KBM-7 (cell line): ENCODE measurements at places on chromosomes 16 and 17.

DNA sequence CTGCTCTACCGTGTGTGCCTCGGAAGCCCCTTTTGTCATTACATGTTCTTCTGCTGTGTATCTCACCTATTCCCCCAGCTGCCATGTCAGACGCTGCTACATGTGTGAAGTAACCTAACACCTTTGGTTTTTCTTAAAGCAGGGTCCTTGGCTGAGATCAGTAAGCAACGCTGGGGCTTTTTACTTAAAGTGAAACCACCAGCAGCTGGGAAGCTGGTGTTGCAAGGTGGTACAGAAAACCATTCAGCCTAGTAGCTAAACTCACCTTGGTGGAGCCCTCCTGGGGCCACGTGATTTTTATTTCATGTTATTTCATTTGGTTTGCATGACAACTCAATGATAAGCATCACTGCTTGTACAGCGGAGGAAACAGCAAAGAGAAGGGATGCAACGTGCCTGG lies 62.6 kb downstream of the PLCG2 start:
- no peak for DNase-seq

GRCh38 chr17:50855708-50856330 lies 10.3 kb downstream of the TOB1 start:
- DNase-seq, result no peak

DNA sequence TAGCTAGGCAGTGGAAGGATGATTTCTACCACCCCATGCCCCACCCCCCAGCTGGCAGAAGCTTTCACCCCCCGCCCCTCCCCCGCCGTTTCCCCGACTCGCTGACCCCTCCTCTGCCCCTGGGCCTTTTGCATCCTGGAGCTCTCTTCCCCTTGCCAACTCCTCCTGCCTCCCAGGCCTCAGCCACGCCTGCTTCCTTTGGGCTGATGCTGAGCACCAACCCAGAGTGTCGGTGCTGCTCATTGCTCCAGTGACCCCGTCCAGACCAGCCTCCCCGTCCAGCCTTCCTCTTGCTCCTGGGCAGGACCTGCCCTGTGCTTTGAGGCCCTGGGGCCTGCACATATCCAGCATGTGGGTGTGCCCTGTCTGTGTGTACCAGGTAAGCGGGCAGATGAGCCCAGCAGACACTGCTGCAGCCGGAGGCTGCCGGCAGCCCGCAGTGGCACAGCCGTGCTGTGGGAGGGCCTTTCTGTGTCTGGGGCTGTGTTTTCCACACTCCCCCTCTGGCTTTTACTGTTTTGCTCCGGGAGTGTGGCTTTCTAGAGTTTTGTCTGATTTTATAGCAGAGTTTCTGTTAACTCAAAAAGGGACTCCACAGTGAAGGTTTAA lies 72.9 kb downstream of the JPH3 start:
- no peak for DNase-seq

GRCh38 chr16:85528528-85529387 lies 84.4 kb upstream of the GSE1 start:
- no peak for DNase-seq

GRCh38 chr17:7043497-7044198 lies at the start of gene SLC16A11:
Gene SLC16A11 (minus strand): TSS chr17:7044092. CDS start chr17:7043513, 579 bp downstream.
- no peak for DNase-seq

DNA sequence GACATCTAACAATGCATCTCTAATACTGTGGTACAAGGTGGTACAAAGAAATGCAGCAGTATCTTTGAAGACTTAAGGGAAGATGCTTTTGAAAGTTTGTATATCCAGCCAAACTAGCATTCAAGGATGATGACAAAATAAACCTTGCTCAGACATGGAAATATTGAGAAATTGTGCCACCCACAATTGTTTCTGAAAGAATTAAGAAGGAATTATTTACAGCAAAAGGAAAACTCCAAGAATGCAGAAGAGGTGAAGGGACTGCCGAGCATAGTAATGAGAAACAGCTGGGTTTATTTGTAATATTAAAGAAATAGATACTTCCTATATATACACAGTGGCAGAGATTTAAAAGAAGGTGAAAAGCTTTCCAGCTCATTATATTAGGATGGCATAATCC lies 29.5 kb downstream of the PMFBP1 start:
- DNase-seq, result no peak

DNA sequence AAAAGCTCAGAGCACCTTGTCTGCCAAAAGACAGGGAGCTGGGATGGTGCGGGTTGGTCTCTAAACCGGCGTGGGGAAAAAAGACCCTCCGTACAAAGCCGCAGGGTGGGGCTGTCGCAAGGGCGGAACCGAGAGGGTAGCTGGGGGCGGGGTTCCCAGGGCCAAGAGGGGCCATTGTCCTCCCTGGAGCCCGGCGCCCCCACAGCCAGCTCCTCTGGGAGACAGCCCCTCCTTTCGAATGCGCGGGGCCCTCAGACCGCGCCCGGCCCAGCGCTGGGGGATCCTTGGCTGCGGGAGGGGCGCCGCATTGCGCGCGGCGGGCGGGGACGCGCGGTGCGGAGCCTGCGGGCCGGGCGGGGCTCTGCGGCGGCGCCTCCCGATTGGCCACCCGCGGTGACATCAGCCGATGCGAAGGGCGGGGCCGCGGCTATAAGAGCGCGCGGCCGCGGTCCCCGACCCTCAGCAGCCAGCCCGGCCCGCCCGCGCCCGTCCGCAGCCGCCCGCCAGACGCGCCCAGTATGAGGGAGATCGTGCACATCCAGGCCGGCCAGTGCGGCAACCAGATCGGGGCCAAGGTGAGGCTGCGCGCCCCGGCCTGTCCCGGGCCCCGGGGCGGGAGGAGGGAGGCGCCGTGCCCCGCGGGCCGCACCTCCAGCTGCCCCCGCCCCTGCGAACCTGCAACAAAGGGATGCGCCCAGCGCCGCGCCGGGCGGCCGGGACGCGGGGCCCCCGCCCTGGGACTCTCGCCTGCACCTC lies at the start of gene TUBB3:
TUBB3 (plus strand) TSS at position 459 of the 756 bp plus-strand sequence; CDS start at position 519, 60 bp downstream.
- peak; percentile 75 for DNase-seq

DNA sequence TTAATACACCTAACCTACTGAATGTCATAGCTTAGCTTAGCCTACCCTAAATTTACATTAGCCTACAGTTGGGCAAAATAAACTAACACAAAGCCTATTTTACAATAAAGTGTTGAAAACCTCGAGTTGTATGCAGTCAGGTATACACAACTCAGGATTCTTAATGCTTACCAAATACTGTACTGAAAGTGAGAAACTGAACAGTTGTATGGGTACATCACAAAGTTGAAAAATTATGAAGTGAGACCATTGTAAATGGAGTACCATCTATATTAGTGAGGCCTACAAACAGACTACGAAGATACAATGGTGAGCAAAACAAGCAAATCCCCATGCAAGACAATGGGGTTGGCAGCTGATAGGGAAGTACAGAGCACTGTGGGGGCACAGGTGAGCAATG lies 79.7 kb downstream of the VAT1L start:
- DNase-seq, result no peak

DNA sequence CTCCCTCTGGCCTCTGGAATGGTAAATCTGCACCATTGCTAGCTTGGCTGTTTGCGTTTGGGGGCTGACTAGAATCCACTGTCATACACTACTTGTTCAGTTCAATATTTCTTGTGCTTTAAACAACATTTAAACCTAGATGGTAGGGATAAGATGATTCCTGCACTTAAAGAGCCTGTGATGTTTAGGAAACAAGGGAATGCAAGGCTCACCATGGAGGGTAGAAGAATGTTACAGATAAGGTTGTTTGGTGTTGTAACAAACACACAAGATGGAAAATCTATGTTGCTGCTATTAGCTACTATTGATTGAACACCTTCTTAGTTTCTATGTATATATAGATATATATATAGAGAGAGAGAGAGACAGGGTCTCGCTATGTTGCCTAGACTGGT lies 31.4 kb downstream of the YPEL2 start:
- no peak for DNase-seq

GRCh38 chr16:55433030-55433429 lies 46.0 kb upstream of the MMP2 start:
- no peak for DNase-seq

- DNase-seq, result no peak
Measured at GRCh38 chr16:11677959-11678881, 10.0 kb downstream of the SNN start.

DNA sequence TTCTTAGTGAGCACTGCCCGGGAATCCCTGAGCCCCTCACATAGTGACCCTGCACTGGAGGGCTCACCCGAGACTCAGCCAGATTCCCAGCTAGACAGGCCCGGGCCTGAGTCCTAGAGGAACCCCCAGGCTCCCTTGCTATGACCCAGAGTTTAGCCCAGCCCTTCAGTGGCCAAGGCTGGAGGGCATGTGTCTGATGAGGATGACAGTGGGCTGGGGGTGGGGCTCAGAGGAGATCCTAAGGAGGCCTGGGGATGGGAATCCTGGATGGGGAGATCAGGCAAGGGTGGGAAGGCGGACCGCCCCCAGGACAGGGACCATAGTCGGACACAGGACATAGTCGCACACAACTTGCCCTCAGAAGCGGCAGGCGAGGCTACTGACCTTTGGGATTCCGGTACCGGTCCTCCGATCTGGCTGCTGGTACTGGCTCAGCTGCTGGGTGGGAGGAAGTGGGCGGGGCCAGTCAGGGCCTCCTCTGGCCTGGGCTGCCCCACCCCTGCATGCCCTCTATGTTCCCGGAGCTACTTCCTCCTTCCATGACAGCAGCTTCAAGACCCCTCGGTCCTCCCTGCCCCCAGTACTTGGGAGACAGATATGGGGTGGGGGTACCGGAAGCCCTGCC lies 1.1 kb downstream of the CD79B start:
- DNase-seq, result peak; percentile 73

DNA sequence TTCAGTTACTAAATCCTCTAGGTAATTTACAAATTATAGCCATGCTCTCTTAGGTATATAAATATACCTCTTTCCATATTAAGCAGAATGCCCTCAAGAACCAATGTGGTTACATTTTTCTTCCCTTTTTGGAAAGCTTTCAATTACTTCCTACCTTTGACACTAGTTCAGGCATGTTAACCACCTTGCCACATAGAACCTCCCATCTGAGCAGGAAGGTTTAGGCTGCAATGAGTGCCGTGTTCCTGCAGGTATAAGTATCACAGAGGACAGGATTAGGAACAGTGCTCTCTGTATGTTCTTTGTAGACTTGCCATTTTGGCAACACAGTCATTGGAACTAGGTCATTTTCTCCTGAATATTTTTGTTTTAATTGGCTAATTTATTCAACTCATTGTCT lies 20.1 kb downstream of the KRT25 start:
- DNase-seq, result no peak

DNA sequence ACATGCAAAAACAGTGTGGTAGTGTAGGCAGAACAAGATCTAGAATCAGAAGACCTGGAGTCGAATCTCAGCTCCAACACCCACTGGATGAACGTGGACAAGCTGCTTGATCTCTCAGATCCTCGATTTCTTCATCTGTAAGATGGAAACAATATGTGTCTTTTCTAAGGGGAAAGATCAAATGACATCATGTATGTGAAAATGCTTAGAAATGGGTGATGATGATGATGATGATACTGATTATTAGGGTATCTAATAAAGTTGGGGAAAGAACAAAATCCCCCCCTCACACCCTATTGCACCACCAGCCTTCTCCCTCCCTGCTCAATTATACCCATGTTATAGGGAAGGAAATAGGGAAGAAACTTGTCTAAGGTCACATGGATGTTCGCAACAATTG lies 10.9 kb downstream of the DYNLL2 start:
- no peak for DNase-seq

DNA sequence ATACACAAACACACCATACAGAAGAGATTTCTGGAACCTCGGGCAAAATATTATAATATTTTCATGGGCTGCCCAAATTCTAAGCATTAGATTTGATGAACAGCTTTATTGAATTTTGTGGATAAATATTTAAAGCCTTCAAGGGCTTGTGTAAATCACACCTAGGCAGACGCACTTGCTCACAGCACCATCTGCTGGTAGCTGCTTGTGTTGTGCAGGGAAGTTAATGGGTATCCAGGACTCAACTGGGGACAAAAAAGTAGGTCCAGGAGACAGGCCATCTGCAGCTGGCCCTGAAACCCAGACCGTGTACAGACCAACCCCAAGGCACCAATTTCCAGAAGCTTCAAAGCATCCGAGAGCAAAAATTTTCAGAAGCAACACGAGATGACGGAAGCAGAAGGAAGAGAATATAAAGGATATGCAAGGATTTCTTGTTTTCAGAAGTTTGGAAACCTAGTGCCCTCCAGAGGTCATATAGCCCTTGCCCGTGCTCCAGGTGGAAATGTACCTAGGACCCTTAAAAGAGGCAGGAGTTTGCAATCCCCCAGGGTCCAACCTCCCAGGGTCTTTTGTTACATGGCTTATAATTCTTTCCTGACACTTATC lies 140.0 kb downstream of the CHD9NB start:
- DNase-seq, result peak; percentile 59

GRCh38 chr16:18932243-18932987 lies 6.2 kb upstream of the SMG1 start:
- no peak for DNase-seq

DNA sequence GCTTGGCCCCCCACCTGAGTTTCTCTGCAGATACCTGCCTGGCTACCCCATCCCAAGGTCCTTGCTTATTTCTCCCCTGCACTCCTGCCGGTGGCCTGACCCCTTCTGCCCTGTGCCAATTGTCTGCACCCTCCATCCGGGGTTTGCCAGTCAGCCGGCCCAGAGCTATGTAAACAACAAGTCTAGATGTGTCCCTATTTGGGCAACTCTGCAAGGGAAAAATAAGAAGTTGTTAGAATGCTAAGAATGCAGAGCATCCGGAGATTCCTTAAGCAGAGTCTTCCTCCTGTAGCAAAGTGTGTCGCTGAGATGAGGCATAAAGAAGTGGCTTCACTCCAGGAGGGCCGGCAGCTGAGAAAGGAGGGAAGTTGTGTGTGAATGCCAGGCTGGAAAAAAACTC lies 46.6 kb downstream of the RGS9 start:
- no peak for DNase-seq

- DNase-seq, result no peak
Measured at GRCh38 chr16:75247249-75247648, 4.2 kb downstream of the BCAR1 start.

- no peak for DNase-seq
Measured at GRCh38 chr17:33888455-33888854, 366.6 kb upstream of the CCL2 start.

GRCh38 chr17:55533608-55534007 lies 22.4 kb upstream of the SMIM36 start:
- DNase-seq, result no peak

- DNase-seq, result no peak
Measured at GRCh38 chr16:1073566-1074378, 1.2 kb downstream of the SSTR5 start.

GRCh38 chr16:566475-567372 lies at the start of gene NHLRC4:
Gene NHLRC4 (plus strand): TSS chr16:567005. CDS start chr16:568048, 1,043 bp downstream.
- DNase-seq, result peak; percentile 81

DNA sequence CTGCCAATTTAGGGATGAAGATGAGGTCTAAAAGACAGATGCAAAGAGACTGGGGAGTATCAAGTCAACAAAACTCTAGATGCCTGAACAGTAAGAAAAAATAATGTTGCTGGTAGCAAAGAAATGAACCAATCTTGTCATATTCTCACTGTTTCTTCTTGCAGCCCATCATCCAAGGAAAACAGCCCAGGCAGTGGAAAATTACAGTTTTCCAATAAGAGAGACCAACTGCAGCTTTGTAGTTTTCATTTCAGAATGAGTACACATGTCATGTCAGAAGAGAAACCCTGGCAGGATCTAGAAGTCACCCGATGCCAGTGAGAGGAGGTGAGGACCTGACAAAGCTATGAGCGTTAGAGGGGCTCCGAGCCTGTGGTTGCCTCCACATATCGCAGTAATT lies 500.4 kb upstream of the PSMD7 start:
- no peak for DNase-seq

- peak; percentile 91 for DNase-seq
Measured at GRCh38 chr17:41959336-41960095, 7.1 kb upstream of the CNP start.
